ENCODE measurements at places on chromosomes 12 and 14.
A peak's percentile ranks its signal among the peaks of the same experiment; 100 is the strongest.

DNA sequence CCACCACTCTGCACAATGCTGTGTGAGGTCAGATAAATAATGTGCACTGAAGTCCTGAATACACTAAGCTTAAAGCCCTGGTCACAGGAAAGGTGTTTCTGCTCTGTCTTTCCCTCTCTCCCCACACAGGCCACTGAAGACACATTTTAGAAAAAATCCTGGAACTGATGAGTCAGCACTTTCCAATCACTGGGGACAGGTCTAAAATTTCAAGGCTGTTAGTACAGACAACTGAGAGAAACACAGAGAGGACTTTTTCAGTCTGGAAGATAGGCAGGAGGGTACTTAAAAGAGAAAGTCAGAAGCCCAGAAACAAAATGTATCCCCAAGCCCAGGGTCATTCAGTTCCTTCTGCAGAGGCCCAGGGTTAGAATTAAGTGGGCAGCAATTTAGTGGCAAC, 333.9 kb upstream of the CCDC196 start:
- no peak for DNase-seq

- no peak for DNase-seq
Measured at GRCh38 chr14:68626386-68626785, 166.5 kb downstream of the ZFP36L1 start.

GRCh38 chr12:19287302-19287701, 152.0 kb upstream of the AEBP2 start:
- DNase-seq = no peak

DNA sequence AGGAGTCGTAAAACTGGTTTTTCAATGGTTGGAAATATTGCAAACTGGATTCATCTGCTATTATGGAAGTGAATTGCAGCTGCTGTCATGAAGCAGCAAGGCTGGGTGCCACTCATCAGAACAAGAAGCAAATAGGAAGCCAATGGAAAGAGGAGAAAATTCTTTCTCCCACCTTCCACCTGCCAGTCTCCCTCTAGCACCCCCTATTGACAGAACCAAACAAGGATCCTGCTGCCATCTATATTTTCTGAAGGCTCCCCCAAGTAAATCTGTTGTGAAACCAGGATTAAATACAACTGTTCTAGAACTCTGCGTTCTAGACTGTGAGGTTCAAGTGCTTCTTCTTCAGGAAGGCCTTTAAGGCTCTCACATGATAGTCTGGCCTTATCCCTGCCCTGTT, 286.6 kb downstream of the AACS start:
- DNase-seq = no peak

GRCh38 chr12:89117448-89118034, 234.8 kb downstream of the DUSP6 start:
- DNase-seq = no peak

DNA sequence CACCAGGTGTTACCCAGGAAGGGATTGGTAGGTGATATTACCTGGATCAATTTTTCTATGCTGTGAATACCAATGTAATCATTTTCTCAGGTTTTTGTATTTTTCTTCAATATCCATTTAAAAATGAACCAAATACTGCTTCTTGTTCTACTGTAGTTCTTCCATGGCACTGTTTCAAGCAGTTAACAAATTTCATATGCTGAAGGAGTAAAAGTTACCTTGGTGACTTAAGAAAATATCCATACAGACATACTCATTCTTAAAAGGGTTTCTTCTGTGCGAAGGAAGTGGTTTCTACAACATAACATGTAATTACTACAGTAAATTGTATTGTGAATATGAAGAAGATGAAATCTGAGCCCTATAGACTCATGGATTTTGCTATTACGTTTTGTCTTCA, 222.5 kb downstream of the TMEM117 start:
- DNase-seq = no peak

GRCh38 chr12:23084236-23084995, 459.4 kb downstream of the ETNK1 start:
- no peak for DNase-seq

GRCh38 chr12:92041742-92042141, 103.9 kb downstream of the BTG1 start:
- DNase-seq = no peak

DNA sequence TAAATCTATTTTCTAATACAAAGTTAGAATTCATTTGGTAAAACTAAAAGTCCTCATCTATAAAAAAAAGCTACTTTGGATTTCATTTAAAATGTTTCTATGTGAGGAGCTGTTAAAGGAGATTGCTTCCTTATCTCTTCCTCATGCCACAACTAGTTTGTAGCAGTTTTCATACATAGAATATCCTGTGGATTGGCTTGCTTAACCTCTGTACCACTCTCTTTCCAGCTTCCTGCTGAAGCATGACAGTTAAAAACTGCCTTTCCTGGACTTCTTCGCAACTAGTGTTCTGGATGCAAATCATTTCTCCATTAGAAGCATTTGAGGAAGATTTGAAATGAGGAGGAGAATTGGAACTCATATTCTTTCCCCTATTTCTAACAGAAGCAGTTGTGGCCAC, 49.6 kb downstream of the ST8SIA1 start:
- DNase-seq = no peak

DNA sequence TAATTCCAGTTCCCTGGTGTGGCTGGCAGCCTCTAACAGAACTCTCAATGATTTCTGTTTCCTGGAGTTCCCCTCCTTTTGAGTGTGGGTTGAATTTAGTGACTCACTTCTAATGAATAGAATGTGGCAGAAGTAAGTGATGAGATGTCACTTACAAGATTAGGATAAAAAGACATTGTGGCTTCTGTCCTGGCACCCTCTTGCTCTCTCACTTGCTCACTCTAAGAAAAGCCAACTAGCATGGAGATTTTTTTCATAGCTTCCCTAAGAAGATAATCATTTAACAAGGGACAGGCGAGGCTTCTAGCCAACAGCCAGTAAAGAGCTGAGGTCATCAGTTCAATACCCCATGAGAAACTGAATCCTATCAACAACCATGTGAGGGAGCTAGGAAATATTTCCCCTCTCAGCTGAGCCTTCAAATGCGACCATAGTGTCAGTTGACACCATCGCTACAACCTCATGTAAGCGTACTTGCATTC, 156.7 kb downstream of the TMTC3 start:
- DNase-seq = peak; percentile 38
